ENCODE measurements at places on chromosomes 12 and 14.

DNA sequence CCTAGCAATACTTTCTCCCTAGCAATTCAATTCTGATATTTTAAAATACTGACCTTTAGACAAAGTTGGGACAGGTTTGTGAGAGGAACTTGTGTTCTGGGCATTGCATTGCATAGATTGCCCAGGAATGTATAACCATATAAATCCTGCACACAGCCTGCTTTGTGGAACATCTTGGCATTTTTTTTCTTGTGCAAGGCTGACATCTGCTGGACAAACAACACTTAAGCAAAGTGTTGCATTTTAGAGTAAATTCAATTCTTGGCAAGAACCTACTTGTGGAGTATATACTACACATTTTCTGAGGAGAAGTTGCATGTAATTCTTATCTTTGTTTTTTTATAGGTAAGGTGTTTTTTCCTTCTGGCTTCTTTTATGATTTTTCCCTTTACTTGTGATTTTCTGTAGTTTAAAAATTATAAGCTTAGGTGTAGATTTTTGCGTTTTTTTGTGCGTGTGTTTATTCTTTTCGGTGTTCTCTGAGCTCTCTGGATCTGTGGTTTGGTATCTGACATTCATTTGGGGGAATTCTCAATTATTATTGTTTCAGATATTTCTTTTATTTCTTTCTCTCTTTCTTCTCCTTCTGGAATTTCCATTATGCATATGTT lies 26.4 kb downstream of the TESPA1 start:
- DNase-seq: peak; percentile 66

- no peak for DNase-seq
These were observed 14.2 kb upstream of the TAS2R43 start for GRCh38 chr12:11106288-11106687.

- DNase-seq: no peak
These were observed 37.2 kb downstream of the RDH12 start for GRCh38 chr14:67738740-67739504.

- no peak for DNase-seq
These were observed 31.7 kb downstream of the UNC79 start for GRCh38 chr14:93462479-93462878.

GRCh38 chr12:10283027-10283426 lies 24.6 kb upstream of the KLRD1 start:
- no peak for DNase-seq

DNA sequence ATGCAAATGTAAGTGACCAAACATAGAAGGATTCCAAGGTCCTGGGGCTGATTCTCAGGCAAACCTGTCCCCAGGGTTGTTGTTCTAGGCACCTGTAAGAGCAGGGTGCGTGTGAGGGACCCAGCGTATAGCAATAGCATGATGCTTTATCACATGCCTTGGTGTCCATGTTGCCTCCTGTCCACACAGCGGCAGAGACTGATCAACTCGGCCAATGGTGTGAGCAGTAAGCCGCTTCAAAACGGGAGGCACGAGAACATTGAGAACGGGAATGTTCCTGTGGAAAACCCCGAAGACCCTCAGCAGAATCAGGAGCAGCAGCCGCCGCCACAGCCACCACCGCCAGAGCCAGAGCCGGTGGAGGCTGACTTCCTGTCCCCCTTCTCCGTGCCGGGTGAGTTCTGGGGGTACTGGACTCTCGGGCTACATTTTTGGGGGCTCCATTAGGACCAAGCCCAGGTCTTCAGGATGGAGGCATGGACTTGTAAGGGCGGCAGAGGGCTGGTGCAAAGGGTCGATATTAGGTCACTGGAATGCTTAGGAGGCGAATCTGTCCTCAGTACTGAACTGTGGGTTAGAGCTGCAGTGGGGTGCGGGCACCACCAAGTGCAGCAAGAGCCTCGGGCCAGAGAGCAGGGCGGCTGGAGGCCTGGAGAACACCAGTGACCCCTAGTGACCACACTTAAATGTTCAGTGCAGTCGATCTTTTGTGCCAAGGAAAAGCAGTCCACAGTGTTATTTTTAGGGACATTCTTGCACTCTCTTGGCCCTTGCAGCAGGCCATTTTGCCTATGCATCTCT lies 57.2 kb upstream of the RIN3 start:
- DNase-seq: peak; percentile 82

- DNase-seq: no peak
These were observed 11.4 kb upstream of the NID2 start for GRCh38 chr14:52080158-52080800.

DNA sequence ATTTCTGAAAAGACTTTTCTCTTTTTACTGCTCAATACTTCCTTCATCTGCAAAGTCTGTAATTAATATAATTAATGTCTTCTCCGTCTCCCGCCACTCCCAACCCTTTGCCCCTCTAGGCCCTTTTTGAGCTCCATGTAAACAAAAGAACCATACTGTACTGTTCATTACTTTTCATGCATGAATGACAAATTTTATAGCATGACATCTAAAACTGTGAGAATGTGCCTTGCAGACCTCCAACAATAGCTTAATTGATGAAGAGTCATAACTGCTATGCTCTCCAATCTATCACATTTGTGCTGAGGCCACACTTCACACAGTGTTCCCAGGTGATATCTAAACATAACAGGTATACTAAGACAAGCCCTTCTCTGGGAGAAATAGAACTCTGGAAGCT lies 1122.7 kb upstream of the ATXN7L3B start:
- no peak for DNase-seq

GRCh38 chr12:94560431-94561221 lies 89.7 kb downstream of the TMCC3 start:
- no peak for DNase-seq

- DNase-seq: peak; percentile 40
These were observed at the start of gene PRKCH for GRCh38 chr14:61321385-61322010. TSS of gene PRKCH (plus strand) at chr14:61321579. CDS start at chr14:61322102, 523 bp downstream.

DNA sequence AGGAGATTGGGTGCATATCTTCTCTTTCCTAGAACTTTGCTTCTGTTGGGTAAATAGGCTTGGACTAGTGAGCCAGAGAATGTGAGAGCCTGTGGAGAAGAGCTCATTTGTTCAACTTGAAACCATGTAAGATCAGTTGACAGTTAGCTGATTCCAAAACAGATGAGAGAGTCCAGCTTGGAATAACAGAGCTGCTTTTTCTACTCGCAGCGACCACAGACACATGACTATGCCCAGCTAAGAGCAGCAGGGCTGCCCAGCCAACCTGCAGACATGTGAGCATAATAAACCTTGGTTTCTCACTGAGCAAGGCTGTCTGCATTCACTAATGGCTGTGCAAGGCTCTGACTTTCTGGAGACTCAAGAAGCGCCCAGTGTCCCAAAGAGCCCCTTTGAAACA lies 209.2 kb downstream of the C12orf75 start:
- no peak for DNase-seq

DNA sequence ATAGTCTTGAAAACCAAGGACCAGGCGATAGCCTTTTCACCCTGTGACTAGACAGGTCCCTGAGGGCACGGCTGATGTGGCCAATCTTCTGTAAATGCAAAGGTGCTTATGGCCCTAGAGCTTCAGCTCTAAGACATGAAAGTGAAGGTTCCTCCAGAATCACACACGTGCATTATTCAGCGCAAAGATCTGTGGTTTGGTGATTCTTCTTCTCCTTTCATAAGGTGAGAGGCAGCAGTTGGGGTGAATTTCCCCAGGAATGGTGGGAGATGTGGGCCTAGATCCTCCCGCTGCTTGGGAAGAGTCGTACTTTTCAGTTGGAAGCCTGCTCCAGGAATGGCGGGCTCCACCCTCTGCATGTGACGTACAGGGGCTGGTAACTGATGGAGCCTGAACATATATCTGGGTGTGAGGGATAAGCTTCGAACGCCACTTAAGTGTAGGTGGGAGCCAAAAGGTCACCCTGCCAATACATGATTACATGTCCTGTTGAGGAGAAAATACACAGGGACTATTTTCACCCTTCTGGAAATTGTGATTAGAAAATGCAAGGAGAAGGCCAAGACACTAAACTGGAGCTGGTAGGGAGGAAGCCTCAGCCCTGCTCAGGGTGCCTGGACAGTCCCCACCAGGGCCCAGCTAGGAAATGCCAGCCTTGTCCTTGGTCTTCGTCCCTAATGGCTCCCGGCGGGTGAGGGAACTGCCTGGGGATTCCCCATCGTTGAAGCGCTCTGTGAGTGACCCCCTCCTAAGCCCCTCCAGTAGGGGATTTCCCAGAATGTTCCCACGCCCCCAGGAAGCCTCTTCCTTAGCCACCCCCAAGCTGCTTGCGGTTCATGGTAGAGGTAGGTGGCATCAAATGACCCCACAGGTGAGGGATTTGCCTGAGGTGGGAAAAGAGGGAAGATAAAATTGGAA lies 17.6 kb downstream of the BATF start:
- DNase-seq: no peak

DNA sequence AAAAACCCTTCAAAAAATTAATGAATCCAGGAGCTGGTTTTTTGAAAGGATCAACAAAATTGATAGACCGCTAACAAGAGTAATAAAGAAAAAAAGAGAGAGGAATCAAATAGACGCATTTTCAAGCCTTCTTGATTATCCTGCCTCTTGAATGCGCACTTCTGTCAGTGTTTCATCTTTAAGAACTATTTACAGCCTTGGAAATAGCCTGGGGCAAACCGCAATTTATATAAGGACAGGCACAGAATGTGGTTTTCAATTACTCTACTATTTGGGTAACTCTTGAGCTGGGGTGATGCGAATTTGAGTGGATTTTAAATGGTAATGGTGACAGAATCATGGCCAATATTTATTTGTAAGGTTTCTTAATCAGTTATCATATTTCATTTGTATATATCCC lies 179.1 kb upstream of the OTX2 start:
- DNase-seq: no peak

GRCh38 chr14:73027546-73027945 lies 640 bp upstream of the ZFYVE1 start:
- no peak for DNase-seq

- DNase-seq: no peak
These were observed 131.4 kb downstream of the LMNTD1 start for GRCh38 chr12:25421651-25422167.

DNA sequence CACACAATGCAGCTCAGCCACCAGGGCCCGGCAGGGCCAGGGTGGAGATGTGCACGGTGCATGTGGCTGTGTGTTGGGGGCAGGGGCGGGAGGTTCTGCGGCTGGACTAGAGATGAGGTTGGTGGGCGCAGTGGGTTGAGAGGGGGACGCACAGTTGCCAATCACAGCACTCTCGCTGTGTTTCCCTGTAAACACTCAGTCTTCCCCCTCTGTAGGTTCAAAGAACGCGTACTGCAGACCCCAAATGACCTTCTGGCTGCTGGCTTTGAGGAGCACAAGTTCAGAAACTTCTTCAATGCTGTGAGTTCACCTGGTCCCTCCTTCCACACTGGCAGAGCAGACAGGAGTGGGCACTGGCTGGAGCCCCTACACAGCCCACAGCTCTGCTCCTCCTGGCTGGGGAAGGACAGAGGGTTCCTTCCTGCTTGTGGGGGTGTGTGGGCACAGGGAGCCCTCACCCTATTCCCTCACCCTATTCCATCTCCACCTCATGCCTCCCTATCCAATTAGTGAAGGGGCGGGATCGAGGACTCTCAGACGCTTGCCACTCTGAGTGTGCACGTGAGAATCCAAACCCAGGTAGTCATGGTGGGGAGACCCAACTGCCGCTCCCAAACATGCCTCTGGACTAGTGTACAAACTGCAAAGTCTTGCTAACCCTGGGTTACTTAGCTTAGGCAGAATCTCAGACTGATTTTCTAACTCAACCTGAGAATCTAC lies 17.8 kb downstream of the OTUB2 start:
- DNase-seq: no peak

DNA sequence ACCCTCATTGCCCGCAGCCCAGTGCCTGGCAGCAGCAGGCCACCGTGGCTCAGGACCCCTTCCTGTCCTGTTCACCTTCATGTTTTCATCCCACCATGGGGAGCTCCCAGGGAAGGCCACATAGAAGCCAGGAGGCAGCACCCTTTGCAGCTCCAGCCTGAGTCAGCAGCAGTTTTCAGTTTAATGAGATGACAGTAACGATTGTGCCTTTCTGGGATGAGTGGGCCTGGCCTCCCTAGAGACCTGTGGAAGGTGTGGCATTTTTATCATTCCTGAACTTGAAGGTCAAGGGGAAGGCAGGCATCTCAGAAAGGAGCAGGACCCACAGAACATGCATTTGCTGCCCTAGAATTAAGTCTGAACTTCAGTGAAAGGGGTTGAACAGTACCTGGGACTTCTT lies 532.8 kb downstream of the FUT8 start:
- DNase-seq: no peak

DNA sequence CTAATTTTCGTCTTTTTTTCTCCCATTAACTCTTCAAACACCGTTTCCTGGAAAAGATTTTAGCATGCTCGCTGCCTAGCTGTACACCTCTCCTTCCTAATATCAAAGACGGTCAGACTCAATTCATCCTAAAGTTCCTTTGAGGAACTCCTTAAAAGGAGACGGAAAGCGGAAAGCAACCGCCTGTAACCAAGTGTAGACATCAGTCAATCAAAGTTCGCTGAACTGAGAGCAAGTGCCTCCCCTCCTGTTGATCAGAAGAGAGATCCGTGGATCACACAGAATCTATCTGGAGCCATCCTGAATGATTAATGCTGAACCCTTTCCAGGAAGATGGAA lies 412 bp upstream of the TEP1 start:
- DNase-seq: no peak

- DNase-seq: peak; percentile 91
These were observed at the start of gene FRMD6 for GRCh38 chr14:51651388-51652167. TSS of gene FRMD6 (plus strand) at chr14:51651910. CDS start at chr14:51689837, 37,927 bp downstream.

GRCh38 chr12:91515944-91516694 lies 333.5 kb upstream of the DCN start:
- no peak for DNase-seq

DNA sequence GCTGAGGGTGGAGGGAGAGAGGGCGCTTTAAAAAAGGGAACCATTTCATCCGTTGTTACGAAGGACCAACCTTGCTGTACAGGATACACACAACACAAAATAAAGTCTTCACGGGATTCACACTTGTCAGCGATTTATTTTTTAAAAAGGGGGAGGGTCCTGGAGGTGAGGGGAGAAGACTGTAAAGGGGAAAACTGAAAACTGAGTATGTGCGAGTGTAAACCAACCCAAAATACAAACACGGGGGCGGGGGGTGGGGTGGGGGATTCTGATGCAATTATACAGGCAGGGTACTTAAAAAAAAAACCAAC lies 499 bp upstream of the PRKAG1 start:
- DNase-seq: no peak

DNA sequence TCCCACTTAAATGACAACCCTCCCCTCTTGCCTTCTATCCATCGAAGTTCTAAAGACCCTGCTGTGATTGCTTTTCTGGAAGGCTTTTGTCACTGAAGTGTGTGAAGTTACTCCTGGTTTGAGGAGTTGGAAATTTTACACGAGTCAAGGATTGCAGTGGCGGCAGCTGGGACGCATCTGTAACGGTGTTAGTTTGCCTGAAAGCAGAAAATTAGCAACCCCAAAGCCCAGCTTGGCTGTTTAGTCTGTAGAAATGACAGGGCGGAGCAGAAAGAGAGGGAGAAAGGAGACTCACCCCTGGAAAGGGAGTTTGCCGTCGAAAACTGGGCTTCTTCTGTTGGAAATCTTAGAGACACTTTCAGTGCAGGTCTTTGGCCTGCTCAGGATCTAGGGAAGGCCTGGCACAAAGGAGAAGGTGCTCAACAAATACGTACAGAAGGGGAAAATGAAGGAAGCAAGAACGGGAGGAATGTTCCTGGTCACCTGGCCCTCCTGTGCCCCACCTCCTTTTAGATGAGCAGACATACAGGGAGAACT lies 931 bp upstream of the MYF5 start:
- no peak for DNase-seq

GRCh38 chr14:103562179-103562428 lies 353 bp downstream of the BAG5 start:
- no peak for DNase-seq

Measured in hindlimb muscle (tissue), 1 donor.